ENCODE measurements at places on chromosomes 5 and 9. TPM values are rescaled to one million over a fixed set of nuclear protein-coding genes. Genes with fewer than 3 reads are reported as not detected.

DNA sequence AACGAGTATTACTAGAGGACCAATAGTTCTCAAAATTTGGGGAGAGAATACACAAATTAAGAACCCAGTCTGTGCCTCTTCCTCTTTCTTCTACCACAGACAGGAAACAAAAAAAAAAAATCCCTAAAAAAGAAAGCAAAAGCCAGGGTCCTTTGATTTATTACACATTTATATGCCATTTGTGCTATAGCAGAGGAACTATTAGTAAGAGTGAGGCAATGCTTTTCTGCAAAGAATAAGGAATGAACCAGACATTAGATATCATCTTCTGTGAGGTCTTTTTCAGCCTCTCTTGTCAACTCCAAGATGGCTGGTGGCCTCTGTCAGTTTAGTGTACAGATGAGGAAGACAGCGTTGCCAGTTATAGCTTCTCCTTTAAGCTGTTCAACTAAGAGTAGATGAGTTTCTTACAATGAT is 127.6 kb downstream of the RFX3 start:
- no peak for DNase-seq

DNA sequence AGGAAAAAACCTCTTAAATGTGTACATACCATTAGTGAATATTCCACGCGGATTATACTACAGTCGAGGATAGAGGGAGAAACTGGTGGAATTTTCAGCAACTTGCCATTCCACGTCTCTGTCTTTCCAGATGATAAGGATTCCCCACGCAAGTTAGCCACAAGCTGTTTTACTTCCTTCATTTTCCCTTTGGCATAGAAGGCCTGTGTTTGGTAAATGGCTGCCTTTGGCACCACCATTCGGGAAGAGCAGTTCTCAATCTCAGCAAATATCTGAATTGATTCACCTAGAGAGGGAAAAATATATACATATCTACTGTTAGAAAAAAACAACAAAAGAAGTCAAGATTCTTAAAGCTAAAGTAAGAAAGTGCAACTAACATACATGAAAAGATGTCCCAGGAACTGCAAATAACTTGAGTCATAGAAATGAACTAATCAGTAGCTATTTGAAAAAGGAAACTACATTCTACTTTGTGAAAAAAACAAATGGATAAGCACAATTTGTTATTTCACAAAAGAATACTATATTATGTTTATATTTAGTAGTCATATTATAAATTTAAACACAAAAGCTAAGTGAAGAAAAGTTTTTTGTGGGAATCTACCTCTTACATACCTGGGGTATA is 8.1 kb downstream of the ARRDC3 start:
- no peak for DNase-seq

GRCh38 chr5:123755653-123756317 is 243.8 kb downstream of the CSNK1G3 start:
- DNase-seq, result no peak

Gene CDH9
- 1.7 TPM for polyA plus RNA-seq

Gene PLPPR1
- polyA plus RNA-seq, result 21.6 TPM

- DNase-seq, result no peak
Observed at GRCh38 chr9:113895526-113895925, 19.4 kb downstream of the ZNF618 start.

GRCh38 chr9:74846766-74847165 is 41.0 kb downstream of the TRPM6 start:
- no peak for DNase-seq

- no peak for DNase-seq
Observed at GRCh38 chr9:12054235-12054634, 639.0 kb upstream of the TYRP1 start.

DNA sequence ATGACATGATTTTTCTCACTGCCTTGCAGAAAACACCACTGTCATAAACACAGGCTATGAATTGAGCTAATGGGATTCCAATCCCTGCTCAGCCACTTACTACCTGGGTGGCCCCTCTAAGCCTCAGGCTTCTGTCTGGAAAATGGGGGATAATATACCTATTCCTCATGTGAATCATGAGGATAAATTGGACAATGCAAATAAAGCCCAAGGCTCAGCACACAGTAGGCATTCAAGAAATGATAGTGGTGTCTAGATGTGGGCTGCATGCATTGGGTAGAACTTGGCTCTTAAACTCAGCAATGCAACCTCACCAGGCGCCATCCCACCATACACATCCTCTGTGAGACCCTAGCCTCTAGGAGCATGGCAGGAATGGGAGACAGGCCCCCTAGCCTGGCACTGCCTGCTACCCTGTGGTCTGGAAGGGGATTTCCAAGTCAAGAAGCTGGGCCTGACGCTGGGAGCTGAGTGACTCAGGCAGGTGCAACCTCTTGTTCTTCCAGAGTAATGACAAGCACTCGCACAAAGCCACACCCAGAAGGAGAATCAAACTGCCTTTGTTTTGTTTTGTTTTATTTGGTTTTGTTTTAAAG is 2.3 kb upstream of the TNIP1 start:
- no peak for DNase-seq
